ENCODE measurements at places on chromosomes 2 and 18.
A peak's percentile ranks its signal among the peaks of the same experiment; 100 is the strongest.

DNA sequence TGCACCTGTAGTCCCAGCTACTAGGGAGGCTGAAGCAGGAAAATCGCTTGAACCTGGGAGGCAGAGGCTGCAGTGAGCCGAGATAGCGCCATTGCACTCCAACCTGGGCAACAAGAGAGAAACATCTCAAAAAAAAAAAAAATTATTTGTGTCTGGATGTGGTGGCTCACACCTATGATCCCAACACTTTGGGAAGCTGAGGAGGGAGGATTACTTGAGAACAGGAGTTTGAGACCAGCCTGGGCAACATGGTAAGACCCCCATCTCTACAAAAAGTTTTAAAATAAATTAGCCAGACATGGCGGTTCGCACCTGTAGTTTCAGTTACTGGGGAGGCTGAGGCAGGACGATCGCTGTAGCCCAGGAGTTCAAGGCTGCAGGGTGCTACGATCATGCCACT, 1.6 kb upstream of the VAMP8 start:
- no peak for DNase-seq

- DNase-seq = no peak
These were observed 28.5 kb downstream of the CIB4 start for GRCh38 chr2:26612522-26613240.

- DNase-seq = no peak
These were observed 258.7 kb upstream of the HS6ST1 start for GRCh38 chr2:128577141-128577930.

DNA sequence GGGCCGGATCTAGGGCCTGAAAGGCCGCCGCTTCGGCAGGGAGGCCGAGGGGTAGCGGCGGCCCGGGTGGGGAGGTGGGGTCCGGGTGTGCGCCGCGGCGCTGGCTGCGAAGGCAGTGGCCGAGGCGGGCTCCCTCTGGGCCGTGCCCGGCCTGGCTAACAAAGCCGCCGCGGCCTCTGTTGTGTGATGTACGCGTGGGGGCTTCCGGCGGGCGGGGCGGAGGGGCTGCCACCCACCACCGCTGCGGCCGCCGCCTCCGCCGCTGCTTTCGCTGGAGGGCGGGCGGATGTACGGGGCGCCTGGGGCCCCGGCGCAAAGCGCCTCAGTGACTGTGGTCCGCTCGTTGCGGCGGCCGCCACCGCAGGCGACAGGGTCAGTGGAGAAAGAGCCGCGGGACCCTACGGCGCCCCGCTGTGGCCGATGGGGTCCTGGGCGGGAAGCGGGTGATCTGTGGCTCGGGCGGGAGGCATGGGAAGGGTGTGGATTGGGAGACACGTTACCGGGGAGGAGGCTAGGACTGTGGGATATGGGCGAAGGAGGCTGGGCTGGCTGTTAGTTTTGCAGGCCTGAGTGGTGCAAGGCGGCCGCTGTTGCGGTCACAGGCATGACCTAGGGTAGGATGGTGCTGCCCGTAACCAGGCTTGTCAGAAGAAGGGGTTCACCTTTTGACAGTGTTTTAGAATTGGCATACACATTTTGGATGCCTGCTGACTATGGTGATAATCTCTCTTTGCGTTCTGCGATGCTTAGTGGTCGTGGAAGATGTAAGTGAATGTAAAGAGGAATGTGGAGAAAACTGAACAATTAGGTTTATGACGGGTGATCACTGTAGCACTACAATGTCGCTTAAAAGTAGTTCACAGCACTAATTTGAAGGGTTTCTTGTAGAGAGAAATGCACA, 662 bp downstream of the BZW1 start:
- DNase-seq = peak; percentile 75

DNA sequence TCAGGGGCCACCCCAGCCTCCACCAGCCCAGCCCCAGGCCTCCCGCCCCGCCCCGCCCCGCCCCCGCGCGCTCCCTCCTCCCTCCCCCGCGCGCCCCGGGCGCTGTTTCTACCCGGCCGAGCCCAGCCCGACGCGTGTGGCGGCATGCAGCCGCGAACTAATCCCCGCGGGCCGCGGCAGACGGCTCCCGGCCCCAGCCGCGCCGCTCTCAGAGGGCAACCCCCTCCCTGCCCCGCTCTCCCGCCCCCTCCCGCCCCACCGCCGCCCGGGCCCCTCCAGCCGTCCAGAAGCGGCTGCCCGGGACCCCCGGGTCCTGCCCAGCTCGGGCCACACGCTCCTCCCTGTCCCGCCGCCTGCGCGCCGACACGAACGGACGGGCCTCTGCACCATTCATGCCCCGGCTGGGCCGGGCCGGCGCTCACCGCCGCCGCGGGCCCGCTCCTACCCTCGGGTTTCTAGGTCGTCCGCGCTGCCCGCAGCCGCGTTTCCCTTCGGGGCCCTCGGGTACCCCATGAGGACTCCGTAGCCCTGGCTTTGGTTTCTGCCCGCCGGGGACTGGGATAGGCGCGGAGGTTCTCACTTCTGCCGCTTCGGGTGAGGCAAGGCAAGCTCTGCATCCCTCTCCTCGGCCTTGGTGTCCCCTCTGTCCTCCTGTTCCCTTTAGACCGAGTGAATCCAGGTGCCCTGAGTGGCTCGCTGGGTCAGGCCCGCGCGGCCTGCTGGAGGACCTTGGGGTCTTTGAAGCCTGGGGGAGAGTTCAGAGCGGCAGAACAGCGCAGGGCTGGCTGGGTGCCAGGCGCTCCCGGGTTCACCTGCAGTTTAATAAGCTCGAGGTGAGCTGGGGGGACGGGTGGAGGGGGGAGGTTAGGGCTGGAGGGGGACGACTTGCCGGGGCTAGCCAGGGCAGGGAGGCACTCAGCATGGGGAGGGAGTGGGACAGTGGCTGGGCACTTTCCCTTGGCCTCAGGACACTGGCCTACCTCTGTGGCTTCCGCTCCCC, 3.1 kb downstream of the WNT10A start:
- no peak for DNase-seq

- no peak for DNase-seq
These were observed 1.4 kb downstream of the GPR35 start for GRCh38 chr2:240626531-240627300.

DNA sequence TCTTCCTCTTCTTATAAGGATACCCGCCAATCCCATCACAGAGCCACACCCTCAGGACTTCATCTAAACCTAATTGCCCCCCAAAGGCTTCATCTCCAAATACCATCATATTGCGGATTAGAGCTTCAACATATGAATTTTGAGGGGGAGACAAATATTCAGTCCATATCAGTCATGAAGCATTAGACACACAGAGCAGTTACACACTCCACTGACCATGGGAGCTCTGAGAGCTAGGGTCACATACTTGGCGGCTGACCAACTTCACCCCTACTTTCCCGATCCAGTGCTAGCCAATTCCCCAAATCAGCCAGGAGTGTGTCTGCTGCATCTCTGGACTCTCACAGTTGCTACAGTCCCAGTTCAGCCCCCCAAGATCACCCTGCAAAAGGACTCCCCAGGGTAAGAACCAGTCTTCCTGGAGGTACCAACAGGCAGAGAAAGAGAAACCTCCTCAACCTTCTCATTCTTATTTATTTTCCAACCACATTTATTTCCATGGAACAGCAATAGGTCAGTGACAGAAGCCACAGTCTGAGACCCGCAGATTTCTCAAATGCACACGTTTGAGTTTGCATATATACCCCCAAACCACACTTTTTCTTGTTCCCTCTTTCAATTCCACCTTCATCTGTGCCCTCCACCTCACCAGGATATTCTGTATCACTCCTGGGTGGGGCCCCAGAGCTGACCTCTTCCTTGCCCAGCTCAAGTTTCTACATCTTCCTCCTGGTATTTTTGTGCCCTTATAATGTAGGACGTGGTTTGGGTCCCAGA, 33.3 kb downstream of the SPP2 start:
- DNase-seq = no peak

DNA sequence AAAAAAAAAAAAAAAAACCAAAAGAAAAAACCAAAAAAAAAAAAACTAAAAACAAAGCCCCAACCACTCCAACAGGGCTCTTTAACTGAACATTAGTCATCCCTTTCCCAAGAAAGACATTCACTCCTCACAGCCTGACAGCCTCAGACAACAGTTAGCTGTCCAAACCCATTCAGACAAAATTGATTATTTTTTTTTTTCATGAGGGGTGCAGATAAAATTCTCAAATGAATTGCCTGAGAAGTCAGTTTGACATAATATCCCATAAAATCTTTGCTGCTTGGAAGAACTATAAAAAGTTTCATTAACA, 206.1 kb upstream of the REV1 start:
- DNase-seq = no peak

GRCh38 chr18:28771849-28772248, 594.9 kb upstream of the CDH2 start:
- DNase-seq = no peak

GRCh38 chr2:26613241-26614215, 27.6 kb downstream of the CIB4 start:
- no peak for DNase-seq

- DNase-seq = no peak
These were observed 33.0 kb downstream of the LINC00305 start for GRCh38 chr18:64115881-64116280.

GRCh38 chr18:70413455-70413854, 124.6 kb downstream of the SOCS6 start:
- DNase-seq = no peak

DNA sequence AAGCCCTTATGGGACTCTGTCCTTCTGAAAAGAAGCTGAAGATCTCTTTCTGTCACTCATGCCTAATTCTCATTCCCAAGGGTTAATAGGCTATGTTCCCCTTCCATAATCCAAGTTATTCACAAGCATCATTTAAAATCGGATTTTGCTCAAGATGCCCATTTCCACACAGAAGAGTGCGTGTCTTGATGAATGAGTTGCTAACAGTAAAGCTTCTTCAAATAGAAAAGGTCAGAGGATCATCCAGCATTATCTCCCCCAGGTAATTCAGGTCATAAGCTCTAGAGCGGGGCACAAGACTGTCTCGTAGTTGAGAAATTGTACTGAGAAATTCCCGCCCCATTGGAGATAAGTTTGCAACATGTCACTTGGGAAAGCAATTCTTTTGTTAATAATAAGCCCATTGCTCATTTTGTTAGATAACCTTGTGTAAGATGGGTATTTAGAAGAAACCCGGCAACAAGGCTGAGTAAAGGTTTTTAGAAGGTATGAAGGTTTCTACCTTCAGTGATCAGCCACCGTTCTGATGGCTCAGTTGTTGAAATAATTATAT, 290.7 kb upstream of the EPAS1 start:
- DNase-seq = no peak

DNA sequence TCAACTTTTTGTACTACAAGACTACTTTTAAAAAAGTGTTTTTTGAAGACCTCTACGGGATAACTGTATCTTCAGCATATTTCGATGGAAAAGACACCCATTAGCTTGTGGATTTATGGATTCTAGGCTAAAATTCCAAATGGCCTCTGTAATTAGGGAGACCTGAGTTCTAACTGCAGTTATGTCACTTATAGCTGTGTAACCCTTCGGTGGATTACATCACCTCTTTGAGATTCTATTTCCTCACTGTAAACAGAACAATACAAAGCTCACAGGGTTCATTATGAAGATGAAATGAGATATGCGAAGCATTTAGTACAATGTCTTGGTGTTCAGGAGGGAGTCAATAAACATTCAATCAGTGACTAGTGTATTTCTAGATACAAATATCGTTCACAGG, 24.2 kb downstream of the LMAN2L start:
- DNase-seq = no peak

- no peak for DNase-seq
These were observed 51.3 kb upstream of the RND3 start for GRCh38 chr2:150538651-150539201.

GRCh38 chr2:9970200-9971044, 18.9 kb downstream of the GRHL1 start:
- DNase-seq = no peak

- DNase-seq = no peak
These were observed 47.3 kb upstream of the SNTG2 start for GRCh38 chr2:903223-903900.

DNA sequence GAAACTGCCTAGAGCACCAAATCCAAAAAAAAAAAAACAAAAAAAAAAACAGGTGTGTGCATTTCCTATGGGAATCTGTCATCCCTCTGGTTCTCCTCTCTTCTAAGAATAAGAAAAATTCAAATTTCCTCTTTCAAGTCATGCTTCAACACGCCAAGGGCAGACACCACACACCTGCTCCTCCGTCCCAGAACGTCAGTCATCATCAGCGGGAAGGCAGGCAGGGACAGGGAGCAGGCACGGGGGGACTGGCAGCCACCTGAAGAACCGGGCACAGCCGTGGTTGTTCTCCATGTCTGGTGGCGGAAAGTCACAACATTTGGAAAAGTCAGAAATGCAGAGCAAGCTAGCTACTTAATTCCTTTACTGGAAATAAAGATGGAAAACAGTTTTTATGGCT, 214.8 kb downstream of the IKZF2 start:
- DNase-seq = no peak

DNA sequence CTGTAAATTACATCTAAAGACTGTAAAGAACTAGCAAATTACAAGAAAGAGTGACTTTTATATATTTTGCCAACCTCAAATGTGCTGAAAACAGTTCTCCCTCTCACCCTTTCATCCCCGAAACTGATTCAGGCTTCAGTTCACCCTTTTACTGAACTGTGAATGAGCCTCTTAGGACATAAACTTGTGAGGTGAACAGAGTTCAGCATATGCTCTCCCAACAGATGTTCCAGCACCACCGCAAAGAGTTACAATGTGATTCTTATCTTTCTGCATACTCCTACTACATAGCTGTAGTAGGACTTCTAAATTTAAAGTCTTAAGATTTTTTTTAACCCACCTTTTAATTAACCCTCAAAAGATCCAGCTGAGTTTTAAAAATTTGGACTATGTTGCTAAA, 1.2 kb upstream of the ZCCHC2 start:
- no peak for DNase-seq

DNA sequence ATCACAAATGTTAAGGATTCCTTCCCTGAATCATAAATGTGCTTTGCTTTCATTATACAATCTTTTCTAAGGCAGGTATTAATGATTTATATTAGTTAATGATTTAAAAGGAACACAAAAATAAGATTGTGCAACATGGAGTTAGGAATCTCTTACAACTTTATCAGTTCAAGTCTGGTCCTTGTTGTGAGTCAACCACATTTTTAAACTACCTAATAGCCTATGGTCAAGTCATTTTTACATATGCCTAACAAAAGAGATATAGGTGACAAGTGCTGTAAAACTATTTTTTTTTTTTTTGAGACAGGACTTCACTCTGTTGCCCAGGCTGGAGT, 8.2 kb upstream of the INPP1 start:
- no peak for DNase-seq

DNA sequence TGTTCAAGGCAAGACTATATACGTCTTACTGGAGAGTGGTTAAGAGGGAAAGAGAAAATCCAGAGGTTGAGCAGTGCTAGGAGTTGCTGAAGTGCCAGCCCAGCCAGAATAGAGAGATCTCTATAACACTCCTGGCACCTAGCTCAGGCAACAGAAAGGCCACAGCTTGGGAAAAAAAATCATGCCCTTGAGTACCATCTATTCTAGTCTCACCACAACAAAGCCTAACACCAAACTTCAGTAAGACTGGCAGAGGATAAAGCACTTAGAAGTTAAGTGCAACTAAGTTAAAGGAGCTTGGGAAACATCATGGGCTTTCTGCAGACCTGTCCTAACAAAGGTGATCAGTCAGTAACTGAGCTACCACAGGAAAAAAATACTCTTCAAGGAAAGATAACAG, 24.2 kb downstream of the INO80C start:
- no peak for DNase-seq

GRCh38 chr18:36660311-36660710, 168.5 kb downstream of the TPGS2 start:
- no peak for DNase-seq
